ENCODE measurements at places on chromosomes 7 and 10.
A peak's percentile ranks its signal among the peaks of the same experiment; 100 is the strongest.

DNA sequence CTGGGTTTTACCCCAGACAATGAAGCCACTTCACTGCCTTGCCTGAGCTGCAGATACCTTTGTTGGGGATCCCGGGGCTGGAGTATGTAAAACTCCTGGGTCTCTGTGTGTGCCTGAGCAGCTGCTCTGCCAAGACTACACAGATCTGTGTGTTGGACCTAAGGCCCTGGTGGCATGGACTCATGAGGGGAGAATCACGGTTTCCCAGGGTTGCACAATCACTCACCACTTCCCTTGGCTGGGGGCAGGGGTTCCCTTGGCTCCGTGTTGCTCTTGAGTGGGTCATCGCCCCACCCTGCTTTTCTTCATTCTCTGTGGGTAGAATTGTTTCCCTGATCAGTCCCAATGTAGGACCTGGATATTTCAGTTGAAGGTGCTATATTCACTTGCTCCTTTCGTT, 13.9 kb upstream of the TBATA start:
- DNase-seq, result no peak

- DNase-seq, result no peak
These were observed 29.3 kb downstream of the CCNJ start for GRCh38 chr10:96072674-96073073.

- DNase-seq, result no peak
These were observed 85.9 kb upstream of the CXCL12 start for GRCh38 chr10:44470784-44471183.

DNA sequence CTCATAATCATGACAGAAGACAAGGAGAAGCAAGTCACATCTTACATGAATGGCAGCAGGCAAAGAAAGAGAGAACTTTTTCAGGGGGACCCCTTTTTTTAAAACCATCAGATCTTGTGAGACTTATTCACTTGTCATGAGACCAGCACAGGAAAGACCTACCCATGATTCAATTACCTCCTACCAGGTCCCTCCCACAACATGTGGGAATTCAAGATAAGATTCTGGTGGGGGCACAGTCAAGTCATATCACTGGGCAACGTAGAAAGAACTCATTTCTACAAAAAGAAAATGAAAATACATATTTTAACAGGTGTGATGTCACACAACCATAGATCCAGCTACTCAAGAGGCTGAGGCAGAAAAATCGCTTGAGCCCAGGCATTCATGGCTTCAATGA, 304.1 kb downstream of the IPMK start:
- DNase-seq, result no peak

DNA sequence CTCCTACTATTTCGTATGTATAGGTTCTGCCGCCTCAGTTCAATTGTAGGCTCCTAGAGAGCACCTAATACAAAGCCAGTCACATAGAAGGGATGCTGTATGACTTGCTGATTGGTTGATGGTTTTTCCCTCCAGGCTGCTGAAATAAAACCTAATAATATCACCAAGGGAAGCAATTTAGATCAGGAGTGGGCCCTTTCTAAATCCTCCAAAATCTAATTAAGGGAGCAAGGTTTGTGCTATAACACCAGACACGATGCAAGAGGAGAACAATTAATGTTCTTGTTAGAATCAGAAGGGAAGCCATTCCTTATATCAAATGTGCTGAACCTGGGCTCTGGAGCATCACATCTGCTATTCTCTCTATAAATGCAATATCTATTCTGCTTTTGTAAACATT, 42.0 kb upstream of the SLC13A1 start:
- DNase-seq, result no peak

DNA sequence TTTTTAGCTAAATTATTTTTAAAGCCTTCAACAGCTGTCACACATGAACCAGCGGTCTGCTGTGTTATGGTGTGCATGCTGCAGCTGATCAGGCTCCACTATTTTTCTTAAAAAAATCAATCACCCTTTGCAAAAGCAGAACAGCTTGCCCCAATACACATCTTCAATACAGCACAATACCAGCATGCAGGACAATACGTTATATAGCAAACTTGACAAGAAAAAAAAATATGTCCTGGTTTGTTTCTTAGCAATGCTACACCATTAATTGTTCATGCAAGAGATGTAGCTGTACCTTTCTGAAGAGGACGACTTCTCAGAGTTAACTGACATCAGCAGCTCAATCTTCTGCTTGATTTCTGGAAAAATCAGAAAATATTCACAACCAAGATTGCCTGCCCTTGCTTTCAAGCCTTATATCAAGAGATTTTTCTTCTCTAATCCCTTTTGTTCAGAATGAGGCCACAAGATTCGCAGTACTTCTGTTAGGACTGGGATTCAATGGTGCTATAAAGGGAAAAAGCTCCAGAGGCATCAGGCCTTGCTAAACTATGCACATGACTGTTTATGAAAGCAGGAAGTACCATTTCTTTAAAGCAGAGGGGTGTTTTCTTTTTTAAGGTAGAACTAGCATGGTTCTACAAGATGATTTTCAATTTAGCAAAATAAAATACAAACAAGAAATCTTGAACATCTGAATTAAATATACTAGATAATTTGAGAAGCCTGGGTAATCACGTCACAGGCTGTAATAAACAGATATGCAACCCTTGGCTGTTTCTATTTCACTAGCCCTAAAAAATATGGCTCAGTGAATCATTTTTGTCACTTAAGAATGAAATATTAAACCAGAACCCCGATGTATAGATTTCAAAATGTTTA, 120.0 kb downstream of the SRPK2 start:
- DNase-seq, result peak; percentile 35

GRCh38 chr7:116380025-116380424, 119.5 kb upstream of the CAV2 start:
- no peak for DNase-seq

DNA sequence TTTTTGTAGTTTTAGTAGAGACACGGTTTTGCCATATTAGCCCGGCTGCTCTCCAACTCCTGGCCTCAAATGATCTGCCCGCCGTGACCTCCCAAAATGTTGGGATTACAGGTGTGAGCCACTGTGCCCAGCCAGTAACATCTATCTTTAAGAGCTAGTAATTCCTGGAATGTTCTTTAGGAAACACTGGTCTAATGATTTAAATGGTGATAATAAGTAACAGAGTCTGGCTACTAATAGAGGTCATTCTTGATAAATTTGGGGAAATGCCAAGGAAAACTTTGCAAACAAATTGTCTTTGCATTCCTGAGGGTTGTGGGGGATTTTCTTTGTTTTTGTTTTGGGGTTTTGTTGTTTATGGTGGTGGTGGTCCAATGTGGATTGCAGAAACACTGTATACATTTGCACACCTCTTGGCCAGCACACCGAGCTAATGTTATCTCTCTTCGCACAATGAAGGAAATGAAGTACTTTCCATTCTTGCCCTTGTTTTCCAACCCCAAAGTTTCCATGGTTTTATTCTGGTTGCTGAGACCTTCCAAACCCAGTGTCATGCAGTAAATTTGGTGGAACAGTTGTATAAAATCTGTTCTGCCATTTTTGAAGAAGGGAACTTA, 51.3 kb upstream of the WIPF3 start:
- DNase-seq, result no peak

DNA sequence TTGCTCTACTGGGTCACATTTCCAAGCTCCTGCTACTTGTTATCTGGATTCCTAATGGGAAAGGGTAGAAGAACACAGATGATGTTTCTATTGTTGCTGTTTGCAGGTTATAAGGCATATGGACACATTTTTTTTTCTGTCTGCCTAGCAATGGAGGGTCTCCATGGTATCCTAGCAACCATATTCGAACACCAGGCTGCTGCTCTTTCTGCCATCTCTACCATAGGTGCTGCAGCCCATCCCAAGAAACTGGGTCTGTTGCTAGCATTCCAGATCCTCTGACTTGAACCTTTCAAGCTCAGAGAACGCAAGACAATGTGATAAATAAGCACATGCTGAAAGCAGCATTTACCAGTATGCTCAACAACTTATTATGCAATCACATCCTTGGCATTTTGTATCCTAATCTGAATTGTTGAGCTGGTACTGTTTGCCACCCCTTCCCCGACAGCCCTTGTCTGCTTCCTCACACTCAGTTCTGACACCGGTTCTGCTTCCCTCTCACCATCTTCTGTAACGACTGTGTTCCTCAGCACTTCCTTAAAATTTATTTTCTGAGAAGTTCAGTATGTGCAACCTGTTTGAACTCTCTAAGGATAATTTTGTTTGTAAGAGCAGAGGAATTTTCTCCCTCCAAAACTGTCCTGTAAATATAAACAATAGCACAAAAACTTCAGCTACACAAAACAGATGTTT, 6.2 kb downstream of the PRKG1 start:
- no peak for DNase-seq

- no peak for DNase-seq
These were observed 92.8 kb downstream of the MCU start for GRCh38 chr10:72784551-72785351.

DNA sequence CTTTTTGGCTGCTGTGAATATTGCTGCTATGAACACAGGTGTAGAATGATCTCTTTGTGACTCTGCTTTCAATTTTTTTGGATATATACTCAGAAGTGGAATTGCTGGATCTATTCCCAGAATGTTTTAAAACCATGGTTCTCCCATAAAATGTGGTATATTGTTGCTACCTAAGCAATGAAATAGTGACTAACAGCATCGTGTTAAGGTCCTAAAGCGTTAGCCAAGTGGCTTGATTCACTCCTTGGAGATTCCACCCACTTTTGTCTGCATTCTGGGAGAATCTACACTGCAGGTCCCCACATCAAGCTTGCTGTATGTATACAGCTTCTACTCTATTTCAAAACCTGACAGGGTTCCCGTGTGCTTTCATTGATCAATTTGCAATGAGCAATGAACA, 105.6 kb downstream of the CDK6 start:
- DNase-seq, result no peak
